ENCODE measurements at places on chromosomes 2 and 18. TPM values are rescaled to one million over a fixed set of nuclear protein-coding genes. Genes with fewer than 3 reads are reported as not detected.

GRCh38 chr2:38617301-38617700, 14.6 kb upstream of the HNRNPLL start:
- no peaks in the 10 kb centered on the region for H3K27me3 ChIP-seq
- peaks cover 8% of the 10 kb centered on the region for H3K4me1 ChIP-seq
- H3K4me3 ChIP-seq = no peak overlapping the region

DNA sequence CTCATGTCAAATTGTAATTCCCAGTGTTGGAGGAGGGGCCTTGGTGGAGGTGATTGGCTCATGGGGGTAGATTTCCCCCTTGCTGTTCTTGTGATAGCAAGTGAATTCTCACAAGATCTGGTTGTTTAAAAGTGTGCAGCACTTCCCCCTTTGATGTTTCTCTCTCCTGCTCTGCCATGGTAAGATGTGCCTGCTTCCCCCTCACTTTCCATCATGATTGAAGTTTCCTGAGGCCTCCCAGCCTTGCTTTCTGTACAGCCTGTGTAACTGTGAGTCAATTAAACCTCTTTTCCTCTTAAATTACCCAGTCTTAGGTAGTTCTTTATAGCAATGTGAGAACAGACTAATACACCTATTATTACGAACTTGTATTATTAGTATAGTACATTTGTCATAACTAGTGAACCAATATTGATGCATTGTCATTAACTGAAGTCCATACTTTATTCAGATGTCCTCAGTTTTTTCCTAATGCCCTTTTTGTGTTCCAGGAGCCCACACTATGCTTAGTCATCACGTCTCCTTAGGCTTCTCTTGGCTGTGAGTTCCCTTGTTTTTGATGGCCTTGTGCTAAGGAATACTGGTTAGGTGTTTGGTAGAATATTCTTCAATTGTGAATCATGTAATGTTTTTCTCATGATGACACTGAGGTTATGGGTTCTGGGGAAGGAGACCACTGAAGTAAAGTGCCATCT, 4.5 kb upstream of the MAP3K2 start:
- peaks cover 6% of the 10 kb centered on the region for H3K4me1 ChIP-seq
- H3K27ac ChIP-seq = no peak overlapping the region
- no peaks in the 10 kb centered on the region for H3K27me3 ChIP-seq
- DNase-seq = no peak

DNA sequence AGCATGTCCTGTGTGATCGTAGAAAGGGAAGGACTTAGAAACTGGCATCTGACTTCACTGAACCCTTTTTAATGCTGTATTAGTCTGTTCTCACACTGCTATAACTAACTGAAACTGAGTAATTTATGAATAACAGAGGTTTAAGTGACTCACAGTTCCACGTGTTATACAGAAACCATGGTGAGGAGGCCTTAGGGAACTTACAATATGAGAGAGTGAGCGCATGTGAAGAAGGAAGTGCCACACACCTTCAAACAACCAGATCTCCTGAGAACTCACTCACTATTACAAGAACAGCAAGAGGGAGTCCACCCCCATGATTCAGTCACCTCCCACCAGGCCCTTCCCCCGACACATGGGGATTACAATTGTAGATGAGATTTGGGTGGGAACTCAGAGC, 811.3 kb downstream of the CPS1 start:
- no peaks in the 10 kb centered on the region for H3K36me3 ChIP-seq
- no peak overlapping the region for H3K4me3 ChIP-seq
- no peaks in the 10 kb centered on the region for H3K27me3 ChIP-seq
- no peak overlapping the region for H3K27ac ChIP-seq
- H3K4me1 ChIP-seq = no peaks in the 10 kb centered on the region

DNA sequence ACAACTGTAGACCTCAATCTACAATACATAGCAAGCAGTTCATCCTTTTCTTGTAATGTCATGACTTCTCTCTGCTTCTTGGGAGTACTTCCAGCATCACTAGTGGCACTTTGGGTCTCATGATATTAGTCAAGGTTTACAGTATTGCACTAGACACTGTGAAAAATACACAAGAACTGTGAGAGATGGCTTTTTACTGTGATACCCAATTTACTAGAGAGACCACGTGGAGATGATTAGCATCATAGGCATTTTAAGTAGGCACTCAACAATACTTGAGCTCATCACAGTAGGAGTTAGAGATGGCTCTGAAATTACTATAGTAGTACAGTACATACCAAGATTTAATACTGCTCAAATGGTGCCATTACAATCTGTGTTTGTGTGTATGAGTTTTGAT, 112.8 kb upstream of the EML6 start:
- no peak overlapping the region for H3K4me3 ChIP-seq
- no peaks in the 10 kb centered on the region for H3K27me3 ChIP-seq

Gene UGT1A3
- not detected for total RNA-seq

DNA sequence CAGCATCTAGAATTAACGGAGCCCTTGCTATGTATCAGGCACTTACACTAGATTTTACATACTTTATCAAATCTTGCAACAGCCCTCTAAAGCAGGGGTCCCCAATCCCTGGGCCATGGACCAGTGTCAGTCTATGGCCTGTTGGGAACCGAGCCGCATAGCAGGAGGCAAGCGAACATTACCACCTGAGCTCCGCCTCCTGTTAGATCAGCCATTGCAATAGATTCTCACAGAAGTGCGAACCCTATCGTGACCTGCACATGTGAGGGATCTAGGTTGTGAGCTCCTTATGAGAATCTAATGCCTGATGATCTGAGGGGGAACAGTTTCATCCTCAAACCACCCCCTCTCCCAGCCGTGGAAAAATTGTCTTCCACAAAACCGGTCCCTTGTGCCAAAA, 13.4 kb downstream of the DNAJB2 start:
- no peaks in the 10 kb centered on the region for H3K36me3 ChIP-seq
- H3K27me3 ChIP-seq = no peaks in the 10 kb centered on the region
- H3K27ac ChIP-seq = no peak overlapping the region
- no peak overlapping the region for H3K4me3 ChIP-seq

Gene ALPI
- total RNA-seq = not detected

GRCh38 chr2:147464737-147465357, 380.0 kb upstream of the ACVR2A start:
- H3K4me1 ChIP-seq = no peaks in the 10 kb centered on the region
- no peak overlapping the region for H3K4me3 ChIP-seq
- H3K36me3 ChIP-seq = no peaks in the 10 kb centered on the region
- no peak overlapping the region for H3K27ac ChIP-seq
- H3K27me3 ChIP-seq = no peaks in the 10 kb centered on the region
- no peak for DNase-seq

Gene RSAD2
- total RNA-seq = 3.3 TPM

GRCh38 chr2:144659731-144660275, 139.9 kb upstream of the ZEB2 start:
- H3K4me1 ChIP-seq = no peaks in the 10 kb centered on the region
- no peak overlapping the region for H3K4me3 ChIP-seq
- H3K27ac ChIP-seq = no peak overlapping the region

GRCh38 chr2:232162187-232162586, 200.7 kb downstream of the DIS3L2 start:
- H3K27ac ChIP-seq = no peak overlapping the region
- no peaks in the 10 kb centered on the region for H3K27me3 ChIP-seq
- H3K4me1 ChIP-seq = no peaks in the 10 kb centered on the region
- peaks cover 14% of the 10 kb centered on the region for H3K36me3 ChIP-seq

Gene ANKRD30BL
- 0.22 TPM for total RNA-seq

Gene CD302
- total RNA-seq = 18.1 TPM

Gene KLHL14
- total RNA-seq = 0.49 TPM

Gene HOXD9
- 0.75 TPM for total RNA-seq

DNA sequence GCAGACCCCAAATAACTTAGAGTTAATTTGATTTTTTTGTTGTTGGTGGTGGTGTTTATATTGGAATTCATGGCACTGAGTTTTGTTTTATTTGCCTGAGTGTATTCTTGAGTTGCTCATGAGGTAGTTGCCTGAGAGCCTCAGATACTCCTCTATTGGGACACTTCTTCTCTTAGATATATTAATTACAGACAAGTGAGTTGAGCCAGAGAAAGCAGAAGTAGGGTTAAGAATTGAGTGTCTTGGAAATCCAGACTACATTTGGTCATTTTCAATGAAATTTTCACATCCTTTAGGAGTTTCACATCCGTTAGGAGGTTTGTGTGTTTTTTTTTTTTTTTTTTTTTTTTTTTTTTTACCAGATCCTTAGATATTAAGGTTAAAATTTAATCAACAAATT, 29.0 kb downstream of the FMNL2 start:
- no peak overlapping the region for H3K27ac ChIP-seq
- H3K27me3 ChIP-seq = no peaks in the 10 kb centered on the region
- H3K4me1 ChIP-seq = no peaks in the 10 kb centered on the region

DNA sequence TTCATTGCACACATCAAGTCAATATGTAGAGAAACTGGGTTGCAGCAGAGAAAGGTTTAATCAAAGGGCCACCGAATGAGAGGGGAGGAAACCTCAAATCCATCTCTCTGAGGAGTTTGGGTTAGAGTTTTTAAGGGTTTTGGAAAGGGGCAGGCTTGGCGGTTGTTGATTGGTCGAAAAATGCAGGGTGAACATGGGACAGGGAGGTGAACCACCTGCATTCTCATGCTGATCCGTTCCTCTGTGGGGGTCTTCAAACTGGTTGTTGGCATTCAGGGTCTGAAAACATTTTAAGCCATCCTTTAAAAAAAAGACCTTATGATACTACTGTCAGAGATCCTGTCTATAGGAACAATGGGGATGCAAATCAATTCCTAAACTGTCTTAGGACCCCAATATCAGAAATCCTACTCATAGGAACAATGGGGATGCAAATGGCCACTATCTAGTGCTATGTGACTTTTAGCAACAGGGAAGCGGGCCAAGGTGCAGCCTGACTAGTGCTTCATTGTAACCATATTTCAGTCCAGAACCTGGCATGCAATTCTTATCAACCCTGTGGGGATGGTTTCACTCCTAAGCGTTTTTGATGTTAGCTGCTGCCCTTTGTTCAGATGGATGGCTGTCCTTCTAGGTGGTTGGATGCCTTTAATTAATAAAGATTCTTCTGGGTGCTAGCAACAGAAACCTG, 120.1 kb upstream of the MGAT5 start:
- H3K27me3 ChIP-seq = no peaks in the 10 kb centered on the region
- no peak overlapping the region for H3K27ac ChIP-seq
- H3K4me1 ChIP-seq = peaks cover 20% of the 10 kb centered on the region
- no peak overlapping the region for H3K4me3 ChIP-seq

- H3K4me3 ChIP-seq = no peak overlapping the region
- H3K36me3 ChIP-seq = no peaks in the 10 kb centered on the region
- no peak for DNase-seq
- no peak overlapping the region for H3K27ac ChIP-seq
Observed at GRCh38 chr2:22879009-22879863, 505.7 kb upstream of the KLHL29 start.

DNA sequence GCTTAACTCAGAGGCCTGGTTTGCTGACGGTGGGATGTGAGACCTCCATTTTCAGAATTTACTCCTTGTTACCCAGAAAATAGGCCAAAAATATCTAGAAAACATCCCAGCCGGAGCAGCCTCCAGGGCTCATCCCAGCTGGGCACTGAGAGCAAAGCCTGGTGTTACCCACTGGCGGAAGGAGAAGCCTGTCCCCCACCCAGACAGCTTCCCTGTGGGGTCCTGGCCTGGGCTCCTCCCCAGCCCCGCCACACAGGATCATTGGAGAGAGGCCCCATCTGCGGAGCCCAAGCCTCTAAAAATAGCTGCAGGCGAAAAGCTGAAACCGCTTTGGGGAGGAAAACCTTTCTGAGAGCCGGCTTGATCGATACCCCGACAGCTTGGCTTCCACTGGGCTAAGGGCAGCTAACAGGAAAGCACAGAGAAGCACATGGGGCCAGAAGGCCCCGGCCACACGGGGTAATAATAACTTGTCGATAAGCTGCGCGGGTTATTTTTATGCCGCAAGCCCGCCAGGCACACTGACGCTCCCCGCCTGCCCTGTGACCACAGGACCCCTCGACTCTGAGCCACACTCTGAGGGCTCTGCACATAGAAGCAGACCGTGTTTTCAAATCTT, 26.9 kb upstream of the FAHD2A start:
- no peak overlapping the region for H3K4me3 ChIP-seq
- peaks cover 5% of the 10 kb centered on the region for H3K4me1 ChIP-seq
- no peaks in the 10 kb centered on the region for H3K36me3 ChIP-seq
- no peak overlapping the region for H3K27ac ChIP-seq
- DNase-seq = no peak
- no peaks in the 10 kb centered on the region for H3K27me3 ChIP-seq

DNA sequence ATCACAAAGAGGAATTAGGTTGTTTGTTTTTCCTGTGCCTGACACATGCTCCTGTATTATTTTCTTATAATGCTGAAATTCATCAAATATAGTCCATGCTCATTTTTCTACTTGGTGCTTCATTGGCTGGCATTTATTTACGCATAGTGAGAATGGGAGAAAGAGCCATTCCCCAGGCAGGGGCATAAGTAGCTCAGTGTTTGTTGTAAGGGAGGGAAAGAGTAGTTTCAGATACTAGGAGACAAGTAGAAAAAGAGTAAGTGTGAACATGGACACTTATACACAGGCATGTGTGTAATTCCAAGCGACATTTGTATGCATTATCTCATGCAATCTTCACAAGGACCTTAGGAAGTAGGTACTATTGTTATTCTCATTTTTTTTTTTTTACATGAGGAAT, 111.9 kb upstream of the UGP2 start:
- H3K27ac ChIP-seq = no peak overlapping the region
- H3K4me1 ChIP-seq = no peaks in the 10 kb centered on the region
- no peaks in the 10 kb centered on the region for H3K27me3 ChIP-seq
- DNase-seq = no peak

- DNase-seq = no peak
- H3K4me1 ChIP-seq = no peaks in the 10 kb centered on the region
- no peaks in the 10 kb centered on the region for H3K27me3 ChIP-seq
Observed at GRCh38 chr18:79343567-79344207, 52.0 kb upstream of the NFATC1 start.

DNA sequence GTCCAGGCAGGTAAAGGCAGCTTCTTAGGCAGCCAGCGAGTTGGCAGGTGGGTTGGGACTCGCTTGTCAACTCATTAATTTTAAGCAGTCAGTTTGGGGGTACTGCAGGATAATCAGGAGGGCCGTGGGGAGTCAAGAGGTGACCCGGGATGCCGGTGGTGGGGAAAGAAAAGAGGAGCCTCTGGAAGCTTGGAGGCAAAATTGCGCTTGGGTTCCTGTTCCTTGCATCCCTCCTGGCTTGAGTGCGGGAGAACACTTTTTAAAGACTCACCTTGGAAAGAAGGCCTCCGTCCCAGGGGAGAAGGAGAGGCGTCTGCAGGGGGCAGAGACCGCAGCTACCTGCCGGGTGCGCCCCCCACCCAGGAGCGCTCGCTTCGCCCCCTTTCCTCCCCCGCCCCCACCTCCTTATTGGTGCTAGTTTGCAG, at the start of gene KCNJ3:
KCNJ3 (plus strand) TSS at position 400 of the 425 bp plus-strand sequence. CDS start 81 bp downstream, outside the sequence.
- peaks cover 20% of the 10 kb centered on the region for H3K4me1 ChIP-seq
- peak within 1 kb of the TSS; percentile 55 for H3K4me3 ChIP-seq
- H3K36me3 ChIP-seq = no peaks in the 10 kb centered on the region
- no peak for DNase-seq

- no peaks in the 10 kb centered on the region for H3K4me1 ChIP-seq
- H3K4me3 ChIP-seq = no peak overlapping the region
- DNase-seq = no peak
- H3K27ac ChIP-seq = no peak overlapping the region
- H3K36me3 ChIP-seq = no peaks in the 10 kb centered on the region
Observed at GRCh38 chr2:119659601-119660342, 19.2 kb upstream of the TMEM177 start.

- DNase-seq = peak; percentile 71
- no peaks in the 10 kb centered on the region for H3K4me1 ChIP-seq
- no peak overlapping the region for H3K4me3 ChIP-seq
- no peaks in the 10 kb centered on the region for H3K36me3 ChIP-seq
- H3K27me3 ChIP-seq = no peaks in the 10 kb centered on the region
Observed at GRCh38 chr2:41598161-41598894, 449.5 kb upstream of the PKDCC start.

Measured in muscle of leg (tissue), 16 donors.